ENCODE measurements at places on chromosomes 12 and 14. TPM values are rescaled to one million over a fixed set of nuclear protein-coding genes. Genes with fewer than 3 reads are reported as not detected.

GRCh38 chr12:43331935-43332334 lies 220.1 kb downstream of the ADAMTS20 start:
- H3K27ac ChIP-seq = no peak overlapping the region
- H3K36me3 ChIP-seq = no peaks in the 10 kb centered on the region

GRCh38 chr12:119363490-119363889 lies 29.0 kb downstream of the CCDC60 start:
- no peaks in the 10 kb centered on the region for H3K4me1 ChIP-seq
- no peak overlapping the region for H3K4me3 ChIP-seq
- no peaks in the 10 kb centered on the region for H3K27me3 ChIP-seq
- no peak overlapping the region for H3K27ac ChIP-seq
- H3K36me3 ChIP-seq = no peaks in the 10 kb centered on the region

- no peaks in the 10 kb centered on the region for H3K4me1 ChIP-seq
- no peaks in the 10 kb centered on the region for H3K36me3 ChIP-seq
- H3K27ac ChIP-seq = no peak overlapping the region
- H3K4me3 ChIP-seq = no peak overlapping the region
Observed at GRCh38 chr12:21757735-21758134, 16.8 kb downstream of the KCNJ8 start.

GRCh38 chr14:99524091-99524661 lies 43.0 kb downstream of the CCNK start:
- peaks cover 56% of the 10 kb centered on the region for H3K4me1 ChIP-seq
- no peaks in the 10 kb centered on the region for H3K27me3 ChIP-seq
- H3K27ac ChIP-seq = peak overlapping the region; percentile 10
- DNase-seq = no peak
- H3K4me3 ChIP-seq = no peak overlapping the region

DNA sequence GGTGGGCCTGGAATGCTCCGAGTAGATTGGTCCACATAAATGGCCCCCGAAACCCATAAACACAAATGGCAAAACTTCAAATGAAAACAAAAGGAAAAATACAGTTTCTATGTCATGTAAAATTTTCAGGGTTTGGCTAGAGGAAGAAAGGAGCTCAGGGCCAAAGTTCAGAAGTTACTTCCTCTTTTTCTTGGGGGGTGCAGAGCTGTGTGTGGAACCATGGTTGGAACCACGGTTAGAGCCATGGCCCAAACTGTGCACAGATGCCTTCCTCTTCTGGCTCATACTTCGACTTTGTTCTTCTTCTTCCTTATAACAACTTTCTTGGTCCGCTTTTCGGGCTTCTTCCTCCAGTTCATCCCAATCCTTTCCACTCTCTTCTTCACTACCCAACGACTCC lies 51.7 kb downstream of the MGST1 start:
- no peak for DNase-seq
- no peaks in the 10 kb centered on the region for H3K27me3 ChIP-seq
- H3K27ac ChIP-seq = no peak overlapping the region

- H3K4me3 ChIP-seq = no peak overlapping the region
- H3K27me3 ChIP-seq = no peaks in the 10 kb centered on the region
- no peaks in the 10 kb centered on the region for H3K36me3 ChIP-seq
Observed at GRCh38 chr12:11321980-11322379, 11.7 kb upstream of the PRB4 start.

GRCh38 chr12:46382964-46383653 lies 10.5 kb upstream of the SLC38A2 start:
- no peaks in the 10 kb centered on the region for H3K36me3 ChIP-seq
- peak overlapping the region; percentile 95 for H3K4me3 ChIP-seq
- no peaks in the 10 kb centered on the region for H3K27me3 ChIP-seq
- DNase-seq = peak; percentile 99
- peak overlapping the region; percentile 99 for H3K27ac ChIP-seq

GRCh38 chr12:52023976-52024688 lies 17.4 kb downstream of the TAMALIN start:
- peak overlapping the region; percentile 60 for H3K4me3 ChIP-seq
- H3K36me3 ChIP-seq = no peaks in the 10 kb centered on the region
- peaks cover 10% of the 10 kb centered on the region for H3K27me3 ChIP-seq
- DNase-seq = no peak
- peaks cover 44% of the 10 kb centered on the region for H3K4me1 ChIP-seq

DNA sequence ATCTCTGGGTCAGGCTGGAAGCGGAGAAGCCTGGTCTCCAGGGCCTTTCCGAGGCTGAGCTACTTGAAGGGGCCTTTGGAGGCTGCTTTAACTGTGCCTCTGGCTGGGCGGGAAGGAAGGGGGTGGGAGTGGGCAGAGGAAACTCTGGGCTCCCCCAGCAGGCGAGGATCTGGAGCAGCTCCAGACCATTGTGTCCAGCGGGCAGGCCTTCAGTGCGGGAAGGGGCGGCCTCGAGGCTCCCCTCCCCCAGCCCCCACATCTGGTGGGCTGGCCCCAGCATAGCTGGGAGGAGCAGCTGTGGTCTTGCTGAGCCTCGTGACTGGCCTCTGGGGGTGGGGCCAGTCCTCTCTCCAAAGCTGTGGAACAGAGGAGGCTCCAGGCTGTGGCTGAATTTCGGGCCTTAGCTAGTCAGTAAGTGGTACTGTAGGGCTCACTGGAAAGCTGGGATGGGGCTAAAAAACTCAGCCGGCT lies 3.4 kb downstream of the TAMALIN start:
- peaks cover 63% of the 10 kb centered on the region for H3K4me1 ChIP-seq
- no peak for DNase-seq
- peaks cover 22% of the 10 kb centered on the region for H3K27me3 ChIP-seq
- peaks cover 8% of the 10 kb centered on the region for H3K36me3 ChIP-seq

DNA sequence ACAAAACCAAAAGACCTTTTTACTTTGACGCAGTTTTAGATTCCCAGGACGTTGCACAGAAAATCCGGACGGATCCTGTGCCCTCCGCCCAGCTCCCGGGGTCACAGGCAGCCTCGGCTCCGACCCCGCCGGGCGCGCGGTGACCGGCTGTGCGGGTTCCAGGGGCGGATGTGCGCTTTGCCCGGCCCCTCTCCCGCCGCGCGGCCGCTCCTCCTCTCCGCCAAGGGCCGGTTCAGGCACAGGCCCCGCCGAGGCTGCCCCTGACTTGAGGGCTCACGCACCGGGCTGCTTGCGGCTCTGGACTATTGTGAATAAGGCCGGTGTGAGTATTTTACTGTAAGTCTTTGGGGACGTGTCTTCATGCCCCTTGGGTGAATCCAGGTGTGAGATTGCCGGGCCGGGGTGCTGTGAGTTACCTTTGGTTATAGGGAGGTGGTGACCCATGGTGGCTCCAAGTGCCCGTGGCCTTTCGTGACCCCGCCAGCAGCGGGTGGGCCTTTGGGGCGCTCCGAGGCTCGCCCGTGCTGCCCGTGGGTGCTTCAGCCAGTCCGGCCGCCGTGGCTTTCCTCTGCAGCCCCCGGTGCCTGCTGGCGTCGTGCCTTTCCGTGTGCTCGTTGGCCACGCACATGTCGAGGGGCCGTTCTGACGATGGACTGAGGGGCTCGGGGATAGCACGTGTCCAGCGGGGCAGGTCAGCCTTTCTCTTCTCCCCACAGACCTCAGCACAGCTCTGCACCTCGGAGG lies 45.9 kb downstream of the NOC4L start:
- H3K27me3 ChIP-seq = peaks cover 2% of the 10 kb centered on the region
- peaks cover 9% of the 10 kb centered on the region for H3K36me3 ChIP-seq
- DNase-seq = no peak

DNA sequence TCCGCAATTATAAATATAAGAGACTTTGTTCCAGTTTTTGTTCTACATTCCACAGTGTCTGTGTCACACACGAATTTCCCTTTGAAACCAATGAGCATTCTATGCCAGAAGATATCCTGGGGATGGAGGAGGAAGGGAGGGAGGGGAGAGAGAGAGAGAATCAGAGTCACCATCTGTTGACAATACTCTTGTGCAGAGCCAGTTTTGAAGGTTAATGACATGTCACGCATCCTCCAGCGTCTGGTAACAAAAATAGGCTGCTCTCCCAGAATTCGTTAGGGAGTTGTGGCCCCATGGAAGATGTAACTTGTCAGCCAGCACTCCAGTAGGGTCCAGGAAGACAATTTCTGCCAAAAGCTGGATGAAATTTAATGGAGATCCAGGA lies 213.5 kb upstream of the KRR1 start:
- no peaks in the 10 kb centered on the region for H3K36me3 ChIP-seq
- DNase-seq = peak; percentile 79
- H3K4me1 ChIP-seq = peaks cover 4% of the 10 kb centered on the region
- H3K27ac ChIP-seq = peak overlapping the region; percentile 22

- H3K4me1 ChIP-seq = no peaks in the 10 kb centered on the region
- H3K4me3 ChIP-seq = no peak overlapping the region
- DNase-seq = no peak
- no peaks in the 10 kb centered on the region for H3K36me3 ChIP-seq
- H3K27ac ChIP-seq = no peak overlapping the region
- no peaks in the 10 kb centered on the region for H3K27me3 ChIP-seq
Observed at GRCh38 chr12:47202176-47202575, 122.4 kb upstream of the AMIGO2 start.

GRCh38 chr12:63846238-63846967 lies 1.9 kb downstream of the SRGAP1 start:
- no peaks in the 10 kb centered on the region for H3K36me3 ChIP-seq
- H3K27ac ChIP-seq = no peak overlapping the region
- peaks cover 19% of the 10 kb centered on the region for H3K4me1 ChIP-seq

- DNase-seq = no peak
- H3K27me3 ChIP-seq = no peaks in the 10 kb centered on the region
- no peak overlapping the region for H3K4me3 ChIP-seq
- H3K4me1 ChIP-seq = peaks cover 2% of the 10 kb centered on the region
- no peaks in the 10 kb centered on the region for H3K36me3 ChIP-seq
Observed at GRCh38 chr12:89951050-89951693, 242.5 kb upstream of the ATP2B1 start.

- H3K27ac ChIP-seq = no peak overlapping the region
- no peaks in the 10 kb centered on the region for H3K36me3 ChIP-seq
- no peaks in the 10 kb centered on the region for H3K4me1 ChIP-seq
- no peak overlapping the region for H3K4me3 ChIP-seq
- H3K27me3 ChIP-seq = no peaks in the 10 kb centered on the region
- DNase-seq = no peak
Observed at GRCh38 chr14:34336501-34336900, 125.5 kb downstream of the SPTSSA start.

DNA sequence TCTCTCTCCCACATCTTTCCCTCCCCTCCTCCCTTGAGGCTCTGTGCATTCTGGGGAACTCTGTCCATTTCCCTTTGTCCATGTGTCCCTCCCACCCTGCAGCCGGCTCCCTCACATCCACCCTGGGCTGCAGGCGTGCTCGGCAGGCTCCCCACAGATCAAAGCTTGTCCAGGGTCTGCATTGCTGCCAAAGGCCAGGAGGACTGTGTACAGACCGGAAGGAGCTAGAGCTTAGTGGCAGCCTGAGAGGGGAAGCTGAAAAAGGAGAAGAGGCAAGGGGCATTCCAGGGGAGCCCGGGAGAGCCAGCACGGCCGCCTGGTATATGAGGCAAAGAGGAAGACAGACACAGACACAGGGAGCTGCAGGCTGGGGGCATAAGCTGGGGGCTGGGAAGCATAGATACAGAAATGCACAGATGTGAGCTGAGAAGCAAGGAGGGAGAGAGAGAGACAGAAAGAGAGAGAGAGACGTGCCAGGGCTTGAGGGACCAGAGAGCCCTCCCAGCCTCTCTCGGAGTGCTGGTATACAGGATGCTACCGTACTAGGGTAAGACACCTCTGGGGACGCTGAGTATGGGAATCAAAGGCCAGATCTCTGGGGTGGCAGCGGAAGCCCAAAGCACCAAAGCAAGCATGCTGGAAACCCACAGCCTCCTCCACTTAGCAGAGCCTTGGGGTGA lies 3.3 kb downstream of the CD4 start:
- no peaks in the 10 kb centered on the region for H3K27me3 ChIP-seq
- H3K4me1 ChIP-seq = peaks cover 17% of the 10 kb centered on the region
- H3K4me3 ChIP-seq = no peak overlapping the region
- H3K27ac ChIP-seq = peak overlapping the region; percentile 17

DNA sequence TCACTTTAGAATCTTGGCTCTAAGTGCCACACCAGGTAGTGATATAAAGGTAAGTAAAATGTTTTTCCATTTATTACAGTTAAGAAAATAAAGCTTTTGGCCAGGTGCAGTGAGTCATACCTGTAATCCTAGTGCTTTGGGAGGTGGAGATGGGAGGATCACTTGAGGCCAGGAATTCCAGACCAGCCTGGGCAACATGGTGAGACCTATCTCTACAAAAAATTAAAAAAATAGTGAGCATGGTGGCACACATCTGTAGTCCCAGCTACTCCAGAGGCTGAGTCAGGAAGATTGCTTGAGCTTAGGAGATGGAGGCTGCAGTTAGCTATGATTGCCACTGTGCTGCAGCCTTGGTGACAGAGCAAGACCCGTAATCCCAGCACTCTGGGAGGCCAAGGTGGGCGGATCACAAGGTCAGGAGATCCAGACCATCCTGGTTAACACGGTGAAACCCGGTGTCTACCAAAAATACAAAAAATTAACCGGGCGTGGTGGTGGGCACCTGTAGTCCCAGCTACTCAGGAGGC lies 5.0 kb downstream of the FANCM start:
- no peaks in the 10 kb centered on the region for H3K27me3 ChIP-seq
- H3K27ac ChIP-seq = no peak overlapping the region
- H3K4me1 ChIP-seq = peaks cover 2% of the 10 kb centered on the region
- no peak overlapping the region for H3K4me3 ChIP-seq

DNA sequence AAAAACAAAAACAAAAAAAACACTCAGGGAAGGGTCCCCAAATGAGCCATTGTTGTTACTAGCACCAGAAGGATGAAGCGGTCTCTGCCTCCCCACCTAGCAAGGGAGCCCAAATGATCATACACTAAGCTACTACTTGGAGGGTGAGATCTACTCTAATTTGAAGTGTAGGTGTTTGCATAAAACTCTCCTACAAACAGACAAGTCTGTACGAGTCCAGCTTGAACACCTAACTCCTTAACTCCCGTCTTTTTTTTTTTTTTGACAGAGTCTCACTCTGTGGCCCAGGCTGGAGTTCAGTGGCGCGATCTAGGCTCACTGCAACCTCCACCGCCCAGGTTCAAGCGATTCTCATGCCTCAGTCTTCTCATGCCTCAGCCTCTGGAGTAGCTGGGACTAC lies 132.6 kb downstream of the PPM1H start:
- H3K4me1 ChIP-seq = no peaks in the 10 kb centered on the region
- H3K27ac ChIP-seq = no peak overlapping the region
- H3K36me3 ChIP-seq = peaks cover 7% of the 10 kb centered on the region
- no peak for DNase-seq

- no peak overlapping the region for H3K4me3 ChIP-seq
- DNase-seq = no peak
- peaks cover 19% of the 10 kb centered on the region for H3K4me1 ChIP-seq
- H3K36me3 ChIP-seq = no peaks in the 10 kb centered on the region
- no peaks in the 10 kb centered on the region for H3K27me3 ChIP-seq
Observed at GRCh38 chr14:65228436-65228835, 126.1 kb upstream of the MAX start.

Gene FOXM1
- total RNA-seq = 10.1 TPM

Gene KERA
- 1.3 TPM for total RNA-seq

Gene SERPINA10
- total RNA-seq = 0.06 TPM

Gene UNG
- 19.4 TPM for total RNA-seq

Gene CCDC196
- not detected for total RNA-seq

Gene RASSF9
- total RNA-seq = 5.4 TPM

Gene TAS2R13
- 10.9 TPM for total RNA-seq
